ENCODE measurements at places on chromosomes 5 and 9.

- no peak for DNase-seq
Measured at GRCh38 chr5:38751103-38751502, 94.7 kb upstream of the OSMR start.

DNA sequence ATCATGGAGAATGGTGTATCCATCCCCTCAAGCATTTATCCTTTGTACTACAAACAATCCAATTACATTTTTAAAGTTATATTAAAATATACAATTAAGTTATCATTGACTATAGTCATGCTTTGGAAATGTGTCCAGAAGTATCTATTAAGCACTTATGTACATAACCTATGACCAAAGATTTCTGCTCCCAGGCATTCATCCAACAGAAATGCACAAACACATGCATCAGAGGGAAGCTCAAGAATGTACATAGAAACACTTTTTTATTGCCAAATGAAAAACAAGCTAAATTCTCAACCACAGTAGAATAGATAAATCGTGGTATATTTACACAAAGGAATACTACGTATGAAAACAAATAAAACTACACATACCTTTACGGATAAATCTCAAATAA, 700.5 kb upstream of the ZNF608 start:
- DNase-seq, result peak; percentile 33

DNA sequence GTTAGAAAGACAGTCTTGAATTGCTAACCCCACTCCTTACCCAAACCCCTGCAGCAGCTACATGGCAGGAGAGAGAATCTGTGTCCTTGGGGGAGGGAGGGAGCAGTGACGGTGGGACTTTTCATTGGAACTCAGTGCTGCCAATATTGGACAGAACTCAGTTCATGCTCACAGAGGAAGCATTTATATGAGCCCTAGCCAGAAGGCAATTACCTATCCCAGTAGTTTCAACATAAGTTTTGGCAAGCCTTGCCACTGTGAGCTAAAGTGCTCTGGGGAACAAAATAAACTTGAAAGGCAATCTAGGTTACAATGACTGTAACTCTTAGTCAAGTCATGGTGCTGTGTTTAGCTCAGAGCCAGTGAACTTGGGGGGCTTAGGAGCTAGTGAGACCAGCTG, 1013.4 kb upstream of the COX7C start:
- no peak for DNase-seq

- no peak for DNase-seq
Measured at GRCh38 chr5:66867618-66868322, 271.6 kb downstream of the MAST4 start.

DNA sequence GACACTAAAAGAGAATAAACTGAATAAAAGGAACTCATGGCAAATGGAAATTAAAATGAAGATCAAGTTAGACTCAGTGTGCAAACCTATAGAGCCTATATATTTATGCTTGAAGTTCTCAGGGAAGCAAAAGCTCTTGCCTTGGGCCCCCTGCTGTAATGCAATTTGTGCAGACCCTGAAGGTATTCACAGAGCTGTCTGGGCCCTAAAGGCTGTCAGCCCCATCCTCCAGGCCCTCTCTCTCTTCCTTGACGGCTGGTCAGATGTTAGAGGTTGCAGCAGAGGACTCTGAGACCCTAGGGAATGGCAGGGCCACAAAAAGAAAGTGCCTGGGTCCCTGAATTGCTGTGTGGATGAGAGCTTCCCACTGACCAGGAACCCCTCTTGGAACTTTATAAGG, 283.9 kb upstream of the TUT7 start:
- DNase-seq, result no peak

DNA sequence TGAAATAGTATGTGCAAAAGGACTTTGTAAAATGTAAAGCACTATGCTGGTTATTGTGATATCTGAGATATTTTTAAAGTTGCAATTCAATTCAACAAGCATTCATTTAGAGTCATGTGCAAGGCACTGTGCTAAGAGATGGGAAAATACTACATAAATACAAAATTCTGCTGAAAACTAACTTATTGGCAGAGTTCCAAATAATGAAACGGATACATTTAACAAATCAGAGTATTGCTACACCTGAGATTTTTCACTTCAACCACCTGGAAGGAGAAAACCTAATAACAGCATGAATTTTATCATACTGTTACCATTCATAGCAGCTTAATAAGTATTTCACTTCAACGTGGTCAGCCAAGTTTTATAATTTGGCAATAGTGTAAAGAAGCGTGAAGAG, 6.1 kb upstream of the CTNNAL1 start:
- DNase-seq, result no peak

- DNase-seq, result no peak
Measured at GRCh38 chr9:79572032-79572607, 355 bp downstream of the TLE4 start.

DNA sequence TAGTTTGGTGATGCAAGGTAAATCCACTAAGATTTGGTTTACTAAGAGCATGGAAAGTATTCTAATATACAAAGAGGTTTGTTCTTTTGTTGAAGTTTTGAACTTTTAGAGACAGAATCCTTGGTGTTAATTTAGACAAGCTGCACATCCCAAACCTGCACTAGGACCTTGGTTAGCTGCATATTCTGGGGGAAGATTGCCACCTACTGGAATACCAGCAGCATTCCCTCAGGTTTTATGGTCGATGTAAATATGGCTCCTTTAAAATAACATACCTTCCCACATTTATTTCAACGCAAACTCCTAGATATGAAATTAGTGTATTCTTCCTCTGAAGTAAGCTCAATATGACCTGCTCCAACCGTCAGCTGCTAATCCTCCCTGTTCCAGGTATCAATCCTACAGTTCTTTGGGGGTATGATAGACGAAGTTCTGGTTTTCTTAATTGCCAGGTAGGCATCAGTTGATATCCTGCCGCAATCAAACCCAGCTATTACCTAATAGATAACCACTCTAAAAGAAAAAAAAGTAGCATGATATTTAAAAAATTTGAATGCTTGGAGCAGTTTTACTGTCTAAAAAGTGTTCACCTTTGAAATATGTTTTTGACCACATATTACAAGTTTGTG, 624.1 kb downstream of the ISL1 start:
- DNase-seq, result peak; percentile 22

- DNase-seq, result no peak
Measured at GRCh38 chr9:22722492-22722891, 275.9 kb downstream of the DMRTA1 start.

- no peak for DNase-seq
Measured at GRCh38 chr9:37961351-37961750, 57.4 kb upstream of the SLC25A51 start.

DNA sequence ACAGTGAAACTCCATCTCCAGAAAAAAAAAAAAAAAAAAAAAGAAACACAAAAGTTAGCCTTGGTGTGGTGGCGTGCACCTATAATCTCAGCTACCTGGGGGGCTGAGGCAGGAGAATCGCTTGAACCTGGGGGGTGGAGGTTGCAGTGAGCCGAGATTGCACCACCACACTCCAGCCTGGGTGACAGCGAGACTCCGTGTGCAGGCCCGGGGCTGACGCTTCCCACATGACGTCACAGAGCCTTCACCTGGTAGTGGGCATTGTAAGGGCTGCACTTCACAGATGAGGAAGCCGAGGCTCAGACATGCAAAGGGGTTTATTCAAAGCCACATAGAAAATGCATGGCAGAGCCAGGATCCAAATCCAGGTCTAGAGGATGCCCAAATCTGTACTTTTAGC, 114.2 kb downstream of the GAPVD1 start:
- no peak for DNase-seq

GRCh38 chr9:85716031-85716877, 25.5 kb downstream of the AGTPBP1 start:
- DNase-seq, result no peak

GRCh38 chr9:117868594-117868993, 164.4 kb downstream of the TLR4 start:
- no peak for DNase-seq

DNA sequence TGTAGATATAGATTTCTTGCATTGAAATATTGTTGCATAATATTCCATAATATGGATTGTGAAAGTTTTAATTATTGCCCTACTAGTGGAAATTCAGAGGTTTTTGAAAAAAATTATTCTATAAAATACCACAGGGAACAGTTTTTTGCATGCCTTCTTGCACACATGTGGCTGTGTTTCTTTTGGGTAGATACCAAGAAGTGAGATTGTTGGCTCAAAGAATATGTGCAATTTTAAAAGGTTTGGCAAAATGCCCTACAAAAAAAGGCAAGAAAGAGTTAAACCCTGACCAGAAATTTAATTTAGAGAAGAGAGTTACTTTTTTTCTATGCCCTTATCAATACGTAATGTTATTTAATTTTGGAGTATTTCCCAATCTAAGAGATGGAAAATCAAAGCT, 270.8 kb upstream of the DAPK1 start:
- DNase-seq, result no peak

GRCh38 chr9:69885931-69886330, 65.3 kb downstream of the CFAP95 start:
- DNase-seq, result no peak

- DNase-seq, result no peak
Measured at GRCh38 chr9:42388846-42389245, 205.4 kb downstream of the SPATA31A6 start.

GRCh38 chr5:106827061-106827460, 843.7 kb downstream of the EFNA5 start:
- DNase-seq, result no peak

DNA sequence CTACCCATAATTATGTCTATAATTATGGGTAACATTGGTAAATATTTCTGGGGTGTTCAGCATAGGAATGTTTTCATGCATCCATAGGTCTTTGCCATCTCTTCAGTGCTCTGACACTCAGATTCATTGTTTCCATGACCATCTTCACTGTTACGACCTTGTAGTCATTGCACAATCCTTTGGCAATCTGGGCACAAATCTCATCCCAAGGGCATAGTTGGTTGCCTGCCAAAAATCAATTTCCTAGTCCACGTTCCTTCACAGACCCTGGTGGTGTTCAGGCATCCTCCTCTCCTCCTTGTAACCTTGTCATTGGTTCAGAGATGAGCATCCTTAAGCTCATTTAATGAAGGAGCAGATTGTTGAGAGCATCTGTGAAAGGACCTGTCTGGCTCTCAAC, 1400.7 kb downstream of the CDH12 start:
- DNase-seq, result no peak

DNA sequence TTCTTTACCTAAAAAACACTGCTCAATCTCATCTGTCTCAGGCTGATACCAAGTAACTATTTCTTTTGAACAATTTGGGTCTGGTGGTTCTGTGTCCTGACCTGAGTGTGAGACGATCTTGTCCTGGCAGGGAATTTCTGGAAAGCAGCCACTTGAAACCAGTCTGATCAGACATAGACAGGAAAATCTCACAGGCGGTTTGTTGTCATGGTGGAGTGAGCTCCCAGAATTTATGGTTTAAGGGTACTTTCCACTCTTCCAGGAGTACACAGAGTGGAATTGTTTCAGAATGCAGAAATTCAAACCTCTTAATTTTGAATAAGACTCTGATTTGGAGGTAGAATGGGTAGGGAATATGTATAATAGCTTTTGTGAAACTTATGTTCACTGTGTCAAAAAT, 268.2 kb downstream of the ISL1 start:
- DNase-seq, result no peak

GRCh38 chr5:159805021-159805420, 111.3 kb upstream of the ADRA1B start:
- no peak for DNase-seq

DNA sequence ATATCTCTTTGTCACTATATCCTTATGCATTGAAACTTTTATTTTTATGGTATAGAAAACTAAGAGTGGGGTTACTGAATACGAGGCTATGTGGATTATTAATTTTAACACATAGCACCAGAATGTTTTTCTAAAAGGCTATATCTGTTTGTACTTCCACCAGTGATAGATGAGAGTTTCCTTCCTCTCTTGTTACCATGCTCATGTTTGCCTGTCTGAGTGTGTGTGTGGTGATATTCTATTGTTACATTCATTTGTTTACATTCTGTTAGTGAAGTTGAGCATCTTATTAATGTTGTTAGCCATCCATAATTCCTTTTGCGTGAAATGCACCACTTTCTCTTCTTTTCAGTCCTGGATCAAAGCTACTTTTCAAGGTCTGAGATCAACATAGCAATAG, 54.1 kb upstream of the ALDH1A1 start:
- no peak for DNase-seq

DNA sequence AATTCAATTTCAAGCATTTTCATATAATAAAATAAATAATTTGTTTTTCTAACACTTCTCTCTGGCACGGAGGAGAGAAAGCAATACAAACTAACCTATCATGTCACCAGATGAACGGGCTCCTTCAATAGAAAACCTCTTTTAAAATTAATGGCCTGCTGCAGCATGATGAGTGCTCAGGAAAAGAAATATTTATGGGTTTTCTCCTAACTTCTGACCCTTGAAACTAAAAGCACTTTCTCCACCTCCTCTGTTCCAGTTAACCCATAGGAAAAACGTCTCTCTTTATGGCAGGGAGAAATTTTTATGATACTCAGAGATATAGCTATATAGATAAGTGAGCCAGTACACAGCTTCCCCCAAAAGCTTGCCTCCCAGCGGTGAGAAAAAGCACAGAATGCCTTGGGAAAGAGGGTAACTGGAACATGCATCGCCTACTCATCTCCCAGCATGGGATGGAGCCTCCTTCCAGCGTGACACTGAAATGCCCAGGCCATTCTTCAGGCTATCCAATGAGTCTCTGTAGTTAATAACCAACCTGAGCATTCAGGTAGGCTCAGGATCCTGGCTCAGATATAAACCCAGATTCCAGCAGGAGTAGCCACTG, 963.0 kb upstream of the DMAC1 start:
- DNase-seq, result no peak

All from HFF-Myc (cell line).